ENCODE measurements at places on chromosomes 11 and 22.
A peak's percentile ranks its signal among the peaks of the same experiment; 100 is the strongest.

DNA sequence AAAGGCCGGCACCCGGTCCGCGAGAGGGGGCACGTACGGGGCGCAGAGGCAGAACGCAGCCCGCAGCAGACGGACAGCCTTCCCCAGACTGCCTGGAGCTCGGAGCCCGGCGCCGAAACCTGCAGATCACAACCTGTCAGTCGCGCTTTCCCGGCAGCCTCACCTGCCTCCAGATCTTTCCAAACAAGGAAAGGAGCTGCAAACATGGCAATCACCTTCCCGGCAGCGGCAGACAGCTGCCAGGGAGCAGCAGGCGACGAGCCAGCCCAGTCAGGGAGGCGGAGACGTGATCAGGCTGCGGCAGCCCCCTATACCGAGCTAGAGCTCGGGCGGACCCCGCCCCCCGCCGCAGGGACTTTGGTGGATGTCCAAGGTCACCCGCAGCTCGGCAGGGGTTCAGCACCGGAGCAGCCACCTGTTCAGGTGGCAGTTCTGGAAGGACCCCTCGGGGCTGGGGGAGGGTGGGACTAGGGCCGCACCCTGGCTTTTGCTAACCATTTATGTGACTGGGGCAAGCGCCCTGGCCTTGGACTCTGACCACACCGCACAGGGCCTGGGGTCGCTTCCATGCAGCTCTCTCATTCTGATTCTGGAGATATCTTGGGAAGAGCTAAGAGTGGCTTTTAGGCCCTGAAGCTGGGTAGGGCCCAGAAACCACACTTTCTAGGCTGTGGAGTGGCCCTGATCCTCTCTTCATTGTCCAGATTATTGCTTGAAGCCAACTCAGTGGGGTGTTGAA is 143.8 kb downstream of the NECTIN1 start:
- DNase-seq = no peak

DNA sequence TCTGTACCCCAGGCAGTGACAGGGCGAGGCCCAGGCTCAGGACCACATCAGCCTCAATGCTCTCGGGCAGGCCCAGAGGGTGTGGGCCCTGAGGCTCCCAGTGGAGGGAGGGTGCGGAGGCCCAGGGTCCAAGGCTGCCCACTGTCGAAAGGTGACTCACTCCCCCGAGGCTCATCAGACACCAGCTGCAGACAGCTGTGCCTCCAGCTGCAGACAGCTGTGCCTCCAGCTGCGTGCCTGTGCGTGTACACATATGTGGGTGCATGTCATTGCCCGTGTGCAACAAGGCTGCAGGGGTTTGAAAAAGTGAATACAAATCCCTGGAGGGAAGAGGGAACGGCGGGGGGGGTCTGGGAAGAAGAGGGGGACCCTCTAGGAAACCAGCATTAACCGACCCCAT is 134.3 kb downstream of the BRD1 start:
- DNase-seq = no peak

DNA sequence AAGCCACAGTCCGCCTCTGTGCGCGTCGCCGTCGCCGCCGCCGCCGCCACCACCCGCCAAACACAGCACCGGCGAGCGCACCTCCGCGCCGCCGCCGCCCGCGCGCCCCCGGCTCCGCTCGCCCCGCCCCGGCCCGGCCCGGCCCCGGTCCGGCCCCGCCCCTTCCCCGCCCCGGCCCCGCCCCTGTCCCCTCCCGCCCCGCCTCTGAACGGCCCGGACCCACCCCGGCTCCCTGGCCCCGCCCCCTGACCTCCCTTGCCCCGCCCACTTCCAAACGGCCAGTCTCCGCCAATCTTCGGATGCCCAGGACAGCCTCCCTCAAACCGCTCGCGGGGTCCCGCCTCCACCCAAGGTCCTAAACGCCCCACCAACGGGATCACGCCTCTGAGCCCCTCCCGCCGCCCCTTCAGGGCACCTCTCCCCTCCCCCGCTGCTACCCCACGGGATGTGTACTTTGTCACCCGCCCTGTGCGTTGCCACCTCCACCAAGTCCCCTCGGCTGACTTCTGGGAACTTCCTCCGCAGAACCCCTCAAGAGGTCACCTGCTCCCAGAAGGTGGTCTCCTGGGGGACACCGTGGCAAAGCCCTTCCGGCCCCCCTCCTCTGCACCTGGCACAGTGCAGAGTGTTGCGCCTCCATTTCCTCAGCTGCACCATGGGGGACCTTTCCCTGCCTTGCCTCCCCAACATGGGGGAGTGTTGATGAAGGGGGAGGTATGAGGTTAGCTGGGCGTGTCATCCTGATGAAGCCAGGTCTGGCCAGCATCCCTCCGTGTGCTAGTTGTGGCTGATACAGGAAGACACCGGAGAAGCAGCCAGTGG is at the start of gene KIAA0930:
KIAA0930 (minus strand) TSS at position 85 of the 822 bp plus-strand sequence. CDS start 191 bp downstream, outside the sequence.
- peak; percentile 71 for DNase-seq

GRCh38 chr11:97620007-97620406 is 1230.2 kb downstream of the JRKL start:
- no peak for DNase-seq

GRCh38 chr11:125036933-125037332 is 26.2 kb upstream of the SLC37A2 start:
- no peak for DNase-seq

GRCh38 chr22:50545522-50546325 is at the start of gene KLHDC7B:
Gene KLHDC7B, plus strand, starts transcription at chr22:50545899. Its CDS starts 345 bp downstream, at chr22:50546244.
- DNase-seq = no peak

DNA sequence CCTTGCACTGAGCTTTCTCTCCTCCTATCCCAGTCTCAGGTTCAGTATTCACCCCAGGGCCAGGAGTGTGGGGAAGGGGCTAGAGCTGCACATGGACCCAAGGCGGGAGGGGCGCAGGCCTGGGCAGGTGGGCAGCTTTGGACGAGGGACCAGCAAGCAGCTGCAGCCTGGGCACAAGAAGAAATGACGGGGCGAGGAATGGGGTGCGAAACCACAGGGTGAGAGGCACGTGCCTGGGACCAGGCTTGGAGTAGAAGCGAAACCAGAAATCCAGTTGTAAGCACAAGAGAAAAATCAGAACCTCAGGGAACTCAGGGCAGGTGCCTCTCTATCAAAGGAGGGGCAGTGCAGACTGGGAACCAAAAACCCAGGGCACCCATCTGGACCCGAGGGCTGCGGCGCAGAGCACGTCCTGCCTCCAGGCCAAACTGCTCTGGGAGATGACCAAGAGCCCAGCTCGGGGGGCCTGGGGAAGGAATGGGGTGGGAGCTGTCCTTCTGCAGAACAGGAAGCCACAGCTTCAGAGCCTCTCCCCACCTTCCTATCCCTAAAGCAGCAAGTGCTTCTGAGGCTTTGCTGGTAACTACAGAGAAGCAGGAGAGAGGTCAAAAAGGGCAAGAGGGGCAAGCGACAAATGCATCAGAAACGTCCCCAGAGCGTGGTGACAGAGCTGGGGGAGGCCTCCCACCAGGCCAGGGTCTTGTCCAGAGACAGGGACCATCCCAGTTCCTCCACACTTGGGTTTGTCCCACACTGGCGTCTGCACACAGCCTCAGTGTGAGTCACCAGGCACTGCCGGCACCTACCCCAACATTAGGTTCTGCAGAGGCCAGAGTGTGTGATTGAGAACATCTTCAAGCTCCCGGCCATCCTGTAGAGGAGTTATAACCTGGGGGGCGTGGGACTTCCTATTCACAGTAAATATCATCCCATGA is 18.3 kb upstream of the TMPRSS4 start:
- no peak for DNase-seq

DNA sequence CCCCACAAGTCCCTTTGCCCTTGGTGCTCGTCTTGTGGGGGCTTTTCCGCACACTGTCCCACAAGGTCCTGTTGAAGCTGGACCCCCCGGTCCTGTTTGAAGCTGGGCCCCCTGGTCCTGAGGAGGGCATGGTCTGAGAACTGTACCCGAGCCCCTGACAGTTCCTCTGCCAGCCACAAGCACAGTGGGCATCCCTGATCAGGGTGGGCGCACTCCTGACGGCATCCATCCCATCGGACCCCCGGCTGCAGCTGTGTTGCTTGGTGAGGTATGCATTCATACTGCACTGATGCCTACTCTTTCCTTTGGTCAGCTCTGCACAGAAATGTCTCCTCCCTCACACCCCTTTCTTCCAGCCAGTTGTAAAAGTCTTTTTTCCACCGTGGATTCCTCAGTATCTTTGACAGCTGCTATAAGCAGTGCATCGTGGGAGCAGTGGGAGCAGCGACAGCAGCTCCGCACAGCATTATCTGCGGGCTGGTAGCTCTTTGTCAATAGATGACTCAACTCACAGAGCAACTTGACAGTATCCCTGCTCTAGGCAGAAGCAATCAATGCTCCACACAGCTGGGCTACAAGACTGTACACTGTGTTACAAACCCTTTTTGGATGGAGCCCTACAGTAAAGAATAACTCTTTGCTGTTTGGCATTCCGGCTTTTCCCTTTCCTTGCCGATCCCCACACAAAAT is 1030.8 kb upstream of the CCDC90B start:
- DNase-seq = no peak

- no peak for DNase-seq
These were observed 787.1 kb upstream of the API5 start for GRCh38 chr11:42524534-42525227.

GRCh38 chr22:43723816-43724215 is 88.3 kb downstream of the EFCAB6 start:
- no peak for DNase-seq

DNA sequence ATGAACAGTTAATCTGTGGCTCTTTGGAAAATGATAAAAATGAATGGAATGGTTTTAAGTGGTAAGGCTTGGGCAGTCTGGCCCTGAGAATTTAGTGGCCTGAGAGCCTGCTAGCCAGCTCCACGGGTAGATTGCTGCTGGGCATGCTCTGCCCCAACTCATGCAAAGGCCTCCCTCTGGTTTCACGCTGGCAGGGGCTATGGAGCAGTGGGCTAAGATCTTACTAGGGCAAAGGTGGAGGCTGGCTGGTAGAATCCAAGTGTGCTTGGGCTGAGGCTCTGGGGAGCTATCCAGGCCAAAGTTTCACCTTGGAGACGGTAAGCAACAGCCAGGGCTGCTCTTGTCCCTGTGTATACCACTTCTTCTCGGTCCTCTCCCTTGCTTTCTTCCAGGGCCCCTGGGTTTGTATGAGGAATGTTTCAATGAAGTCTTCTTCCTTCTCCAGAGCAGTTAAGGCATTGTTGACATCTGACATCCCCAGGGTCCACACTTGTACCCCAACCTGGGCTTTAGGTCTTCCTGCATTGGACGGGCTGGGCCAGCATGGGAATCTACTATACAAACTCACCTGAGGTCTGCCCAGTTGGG is 27.4 kb downstream of the UBE2L3 start:
- no peak for DNase-seq

DNA sequence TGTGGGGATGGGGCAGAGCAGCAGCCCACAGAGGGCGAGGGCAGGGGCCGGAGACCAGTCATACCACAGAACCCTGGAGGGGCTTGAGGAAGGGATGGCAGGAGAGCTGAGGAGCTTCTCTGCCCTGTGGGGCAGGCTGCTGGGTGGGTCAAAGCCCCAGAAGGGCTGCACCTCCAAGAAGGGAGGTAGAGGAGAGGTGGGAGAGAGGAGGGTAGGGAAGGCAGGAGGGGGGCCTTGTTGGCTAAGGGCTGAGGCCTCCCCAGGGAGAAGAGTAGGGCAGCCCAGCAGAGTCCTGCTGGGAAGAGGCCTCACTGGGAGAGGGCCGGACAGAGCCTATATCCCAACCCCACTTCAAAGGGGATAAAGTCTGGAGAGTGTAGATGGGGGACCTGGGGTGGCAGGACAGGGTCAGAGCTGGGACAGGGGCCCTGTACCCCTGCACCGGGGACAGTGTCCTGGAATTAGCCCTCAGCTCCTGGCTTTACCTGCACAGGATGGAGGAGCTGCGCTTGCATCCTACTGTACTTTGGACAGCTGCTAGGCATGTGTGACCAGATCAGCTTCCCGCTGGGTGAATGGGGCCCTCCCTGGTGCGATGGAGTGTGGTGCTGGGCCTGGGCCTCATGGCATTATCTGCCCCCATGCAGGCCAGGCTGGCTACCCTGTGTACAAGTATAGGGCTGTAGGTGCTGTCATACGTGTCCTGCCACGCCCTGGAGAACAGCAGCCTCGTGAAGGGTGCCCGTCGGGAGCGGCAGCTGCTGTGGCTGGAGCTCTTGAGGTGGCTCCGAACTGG is 7.3 kb downstream of the DGCR6L start:
- DNase-seq = no peak

GRCh38 chr11:79428406-79428805 is 12.4 kb downstream of the TENM4 start:
- DNase-seq = no peak

- DNase-seq = no peak
These were observed 887.1 kb downstream of the DLG2 start for GRCh38 chr11:84740050-84740449.

Data from CD4-positive, alpha-beta T cell (primary cell).